ENCODE measurements at places on chromosomes 11 and 22.

- no peak for DNase-seq
These were observed 109.3 kb downstream of the APIP start for GRCh38 chr11:34806875-34807274.

DNA sequence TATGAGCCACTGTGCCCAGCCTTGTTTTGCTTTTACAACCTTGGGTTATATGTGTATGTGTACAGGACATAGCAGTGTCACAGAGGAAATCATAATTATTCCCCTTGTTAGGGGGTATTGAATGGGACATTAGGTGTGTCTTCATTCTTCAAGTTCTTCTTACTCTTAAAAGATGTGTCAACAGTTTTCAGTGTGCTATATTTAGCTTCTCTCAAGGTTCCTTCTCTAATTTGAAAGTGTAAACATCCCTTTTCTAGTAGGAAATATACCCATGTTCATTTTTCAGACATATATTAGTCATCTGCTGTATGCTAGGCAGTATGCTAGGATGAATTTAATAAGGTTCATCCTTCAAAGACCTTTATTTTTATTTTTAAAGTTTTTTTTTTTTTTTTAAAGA, 17.1 kb downstream of the PCF11 start:
- no peak for DNase-seq

- no peak for DNase-seq
These were observed at the start of gene OR8H2 for GRCh38 chr11:56103210-56103737. Gene OR8H2 (plus strand): TSS chr11:56103687. CDS start chr11:56105043, 1,356 bp downstream.

GRCh38 chr11:87374038-87374807, 336.5 kb downstream of the TMEM135 start:
- no peak for DNase-seq

GRCh38 chr22:46401370-46401769, 65.9 kb downstream of the TRMU start:
- DNase-seq, result no peak

- DNase-seq, result no peak
These were observed 68.5 kb upstream of the PARVG start for GRCh38 chr22:44112191-44112590.

- no peak for DNase-seq
These were observed 39.2 kb upstream of the SLC36A4 start for GRCh38 chr11:93236741-93237675.

GRCh38 chr11:85735876-85736460, 50.0 kb upstream of the CCDC89 start:
- DNase-seq, result no peak

GRCh38 chr11:37450613-37451012, 852.6 kb upstream of the RAG2 start:
- peak; percentile 33 for DNase-seq

DNA sequence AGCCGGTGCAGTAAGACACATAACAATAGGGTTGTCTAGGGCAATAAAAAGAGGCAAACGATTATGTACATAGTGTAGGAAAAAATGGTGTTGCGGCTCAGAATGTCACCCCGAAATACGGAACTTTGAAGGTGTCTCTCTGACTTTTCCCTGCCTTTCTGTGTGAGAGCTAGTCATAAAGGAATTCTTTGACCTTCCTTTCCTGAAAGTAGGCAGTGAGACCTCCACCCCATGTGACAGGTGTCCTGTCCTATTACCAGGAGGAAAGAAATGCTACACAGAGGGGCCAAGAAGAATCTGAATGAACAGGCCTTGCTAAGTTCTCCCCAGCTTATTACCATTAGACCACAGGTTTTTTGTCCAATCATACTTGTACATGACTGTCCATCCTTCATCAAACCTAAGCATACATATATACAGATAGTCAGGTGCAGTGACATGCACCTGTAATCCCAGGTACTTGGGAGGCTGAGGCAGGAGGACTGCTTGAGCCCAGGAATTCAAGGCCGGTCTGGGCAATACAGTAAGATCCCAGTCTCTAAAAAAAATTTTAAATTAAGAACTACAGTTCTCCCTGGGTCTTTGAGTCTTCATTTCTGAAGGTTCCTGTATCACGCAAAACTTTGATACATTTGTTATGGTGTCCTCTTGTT, 16.1 kb upstream of the TOP3B start:
- DNase-seq, result no peak

DNA sequence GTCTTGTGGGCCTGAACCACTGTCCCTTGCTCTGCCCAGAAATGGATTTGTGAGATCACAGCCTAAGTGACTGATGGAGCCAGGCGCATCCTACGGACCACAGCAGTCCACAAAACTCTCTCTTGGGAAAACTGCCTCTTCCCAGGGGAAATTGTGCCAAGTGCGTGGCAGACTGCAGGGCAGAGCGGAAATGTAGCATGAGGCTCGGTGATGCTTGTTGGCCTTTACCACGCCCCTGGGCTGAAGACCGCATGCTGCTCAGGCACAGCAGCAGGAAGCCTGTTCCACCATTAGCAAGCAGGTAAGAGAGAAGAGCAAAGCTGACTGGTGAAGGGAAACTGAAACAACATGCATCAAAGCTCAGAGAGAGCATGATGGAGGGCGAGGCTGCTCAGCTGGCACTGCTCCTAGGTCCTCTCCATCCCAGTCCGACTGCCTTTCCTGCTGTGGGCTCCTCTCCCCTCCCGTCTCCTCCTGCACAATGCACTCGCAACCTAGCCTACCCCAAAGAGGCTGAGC, 26.5 kb upstream of the SCARF2 start:
- no peak for DNase-seq

- no peak for DNase-seq
These were observed 263.8 kb downstream of the SWAP70 start for GRCh38 chr11:9927670-9928069.

GRCh38 chr22:32862936-32863661, 61.6 kb downstream of the TIMP3 start:
- DNase-seq, result no peak

DNA sequence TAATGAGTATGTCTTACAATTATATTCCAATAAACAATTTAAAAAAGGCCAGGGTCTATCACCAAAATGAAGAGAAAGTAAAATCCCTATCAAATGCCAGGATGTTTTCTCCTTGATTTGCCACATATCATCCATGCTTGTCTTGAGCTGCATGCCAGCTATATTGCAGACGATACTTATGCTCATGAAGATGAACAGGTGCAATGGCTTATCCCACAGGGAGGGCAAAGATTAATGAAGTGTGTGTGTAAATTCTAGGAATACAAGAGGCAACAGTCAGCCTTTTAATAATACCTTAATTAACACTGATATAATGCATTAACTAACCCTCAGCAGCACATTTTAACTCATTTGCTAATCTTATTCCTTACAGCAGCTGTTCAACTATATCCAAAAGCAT, 850.5 kb downstream of the KCNA4 start:
- no peak for DNase-seq

DNA sequence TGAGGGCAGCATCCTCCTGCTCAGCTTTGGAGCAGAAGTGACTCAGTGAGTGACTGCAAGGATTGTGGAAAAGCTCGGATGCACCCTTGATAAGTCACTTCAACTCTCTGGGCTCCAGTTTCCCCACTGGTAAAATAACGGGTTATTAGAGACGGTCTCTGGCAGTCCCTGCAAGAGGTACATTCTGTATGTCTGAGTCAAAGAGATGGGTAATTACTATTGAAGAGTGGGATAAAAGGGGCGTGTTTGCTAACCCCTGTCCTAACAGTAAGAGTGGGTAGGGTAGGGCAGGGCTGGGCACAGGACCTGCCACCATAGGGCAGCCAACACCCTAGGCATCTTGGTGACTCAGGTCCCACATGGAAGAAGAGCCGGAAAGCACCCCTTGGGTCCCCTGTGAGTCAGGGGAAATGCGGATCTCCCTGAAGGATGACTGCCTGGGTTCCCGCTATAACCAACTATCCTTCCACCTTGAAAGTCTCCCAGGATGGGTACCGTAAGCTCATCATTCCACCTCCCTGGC, 7.3 kb upstream of the AHNAK start:
- DNase-seq, result peak; percentile 95

- DNase-seq, result no peak
These were observed 11.5 kb upstream of the KCTD14 start for GRCh38 chr11:78034623-78035022.

DNA sequence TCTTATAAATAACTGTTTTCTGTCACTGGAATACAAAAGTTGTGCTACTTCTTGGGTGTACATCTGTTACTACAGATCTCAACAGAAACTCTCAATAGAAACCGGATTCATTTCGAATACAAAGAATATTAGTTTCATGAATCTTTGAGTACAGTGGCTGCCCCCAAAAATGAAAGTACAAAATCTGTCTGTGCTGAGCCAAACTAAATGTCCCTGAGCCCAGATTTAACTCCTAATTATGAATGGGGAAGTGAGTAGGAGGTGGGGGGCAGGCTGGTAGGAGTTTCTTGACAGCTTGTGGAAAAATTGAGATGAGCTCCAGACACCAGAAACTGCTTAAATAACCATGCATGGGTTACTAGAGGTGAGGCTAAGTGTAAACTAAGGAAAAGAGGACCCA, 41.6 kb downstream of the PITPNB start:
- DNase-seq, result no peak

- no peak for DNase-seq
These were observed 32.2 kb downstream of the ELMOD1 start for GRCh38 chr11:107623183-107623582.

DNA sequence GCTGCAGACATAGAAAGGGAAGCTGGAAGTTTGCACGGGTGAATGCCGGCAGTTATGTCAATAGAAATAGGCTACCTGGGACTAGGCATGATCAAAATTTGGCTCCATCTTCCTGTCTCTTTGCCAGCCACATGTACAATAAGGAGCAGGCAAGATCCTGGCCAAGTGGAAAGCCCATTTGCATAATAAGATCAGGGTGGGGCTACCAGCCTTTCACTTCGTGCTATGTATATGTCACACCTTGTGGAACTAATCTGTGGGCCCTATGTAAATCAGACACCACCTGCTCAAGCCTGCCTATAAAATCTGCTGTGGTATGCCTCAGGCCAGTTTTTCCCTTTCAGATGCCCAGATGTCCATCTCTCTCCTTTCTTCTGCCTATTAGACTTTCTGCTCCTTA, 79.3 kb upstream of the DRD2 start:
- no peak for DNase-seq

- no peak for DNase-seq
These were observed 116.5 kb upstream of the ANO5 start for GRCh38 chr11:22076271-22076930.

Measured in foreskin keratinocyte (primary cell).